ENCODE measurements at places on chromosomes 5 and 9.

GRCh38 chr9:128218518-128219389 is 15.6 kb downstream of the DNM1 start:
- peak; percentile 87 for DNase-seq

- no peak for DNase-seq
Observed at GRCh38 chr9:87245271-87245670, 252.4 kb upstream of the DAPK1 start.

DNA sequence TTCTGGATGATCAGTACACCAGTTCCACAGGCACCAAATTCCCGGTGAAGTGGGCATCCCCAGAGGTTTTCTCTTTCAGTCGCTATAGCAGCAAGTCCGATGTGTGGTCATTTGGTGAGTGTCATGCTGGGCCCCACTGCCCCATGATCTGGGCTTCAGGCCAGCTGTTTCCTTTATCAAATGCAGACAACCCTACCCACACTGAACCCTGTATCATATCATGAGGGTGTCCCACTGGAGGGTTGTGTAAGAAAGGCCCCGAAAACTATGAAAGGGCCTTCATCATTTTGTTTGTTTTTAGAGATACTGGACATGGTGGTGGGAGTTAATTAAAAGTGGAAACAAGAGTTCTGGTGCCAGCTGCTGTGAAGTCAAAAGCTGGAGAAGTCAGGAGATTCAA is 20.0 kb upstream of the CYFIP2 start:
- DNase-seq, result no peak

- no peak for DNase-seq
Observed at GRCh38 chr9:128293091-128293490, 17.0 kb downstream of the SWI5 start.

DNA sequence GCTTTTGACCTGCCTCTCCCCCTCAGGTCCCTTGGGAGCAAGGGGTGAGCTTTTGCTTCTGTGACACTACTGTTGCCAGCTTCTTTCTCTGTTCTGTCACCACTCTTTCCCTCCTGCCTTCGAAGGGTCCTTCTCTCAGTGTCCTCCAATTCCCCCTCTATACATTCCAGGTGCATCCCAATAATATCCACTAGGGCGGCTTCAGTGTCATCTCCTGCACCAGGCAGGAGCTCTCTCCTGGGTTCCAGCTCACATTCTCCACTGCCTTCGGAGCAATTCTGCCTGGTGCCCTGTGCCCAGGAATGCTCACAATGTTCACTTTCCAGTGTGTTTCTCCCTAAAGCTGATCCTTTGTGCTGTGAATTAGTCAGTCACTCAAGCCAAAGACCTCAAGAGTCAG is 83.9 kb upstream of the CXCL14 start:
- DNase-seq, result no peak

GRCh38 chr5:143147902-143148301 is 255.6 kb downstream of the NR3C1 start:
- no peak for DNase-seq

GRCh38 chr9:114050226-114050568 is 27.9 kb downstream of the AMBP start:
- no peak for DNase-seq

GRCh38 chr9:128310461-128310860 is 11.8 kb downstream of the TRUB2 start:
- DNase-seq, result no peak

GRCh38 chr5:127070243-127070642 is 3.1 kb downstream of the C5orf63 start:
- DNase-seq, result no peak

DNA sequence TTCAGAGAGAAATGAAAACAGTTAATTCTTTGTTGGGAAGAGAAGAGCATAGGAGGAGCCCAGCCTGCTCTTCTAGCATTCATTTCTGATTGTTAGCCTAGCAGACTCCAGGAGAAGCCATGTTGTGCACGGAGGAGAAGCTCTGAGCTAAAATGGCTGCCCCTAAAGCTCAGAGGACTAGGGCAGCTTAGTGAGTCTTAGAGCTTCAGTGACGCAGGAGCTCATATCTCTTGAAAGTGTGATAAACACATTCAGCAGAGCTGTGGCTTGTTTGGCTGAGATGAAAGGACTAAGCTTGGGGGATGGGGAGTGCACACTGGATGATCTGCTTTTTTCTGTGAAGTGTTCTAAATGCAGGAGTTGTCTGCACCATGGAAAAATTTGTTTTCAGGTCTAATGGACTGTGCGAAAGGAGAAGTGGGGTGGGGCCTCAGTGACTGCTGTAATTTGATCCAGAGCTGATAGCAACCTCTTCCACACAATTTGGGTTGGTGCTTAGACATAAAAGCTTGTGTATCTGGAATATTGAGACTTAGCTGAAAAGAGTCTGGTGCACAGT is 58.5 kb downstream of the ZNF462 start:
- peak; percentile 19 for DNase-seq

DNA sequence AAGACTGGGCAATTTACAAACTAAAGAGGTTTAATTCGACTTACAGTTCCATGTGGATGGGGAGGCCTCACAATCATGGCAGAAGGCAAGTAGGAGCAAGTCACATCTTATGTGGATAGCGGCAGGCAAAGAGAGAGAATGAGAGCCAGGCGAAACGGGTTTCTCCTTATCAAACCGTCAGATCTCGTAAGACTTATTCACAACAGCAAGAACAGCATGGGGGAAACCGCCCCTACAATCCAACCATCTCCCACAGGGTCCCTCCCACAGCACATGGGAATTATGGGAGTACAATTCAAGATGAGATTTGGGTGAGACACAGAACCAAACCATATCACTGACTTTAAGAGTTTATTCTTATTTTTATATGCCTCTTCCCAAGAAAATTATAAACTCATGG is 60.3 kb downstream of the RFK start:
- DNase-seq, result no peak

DNA sequence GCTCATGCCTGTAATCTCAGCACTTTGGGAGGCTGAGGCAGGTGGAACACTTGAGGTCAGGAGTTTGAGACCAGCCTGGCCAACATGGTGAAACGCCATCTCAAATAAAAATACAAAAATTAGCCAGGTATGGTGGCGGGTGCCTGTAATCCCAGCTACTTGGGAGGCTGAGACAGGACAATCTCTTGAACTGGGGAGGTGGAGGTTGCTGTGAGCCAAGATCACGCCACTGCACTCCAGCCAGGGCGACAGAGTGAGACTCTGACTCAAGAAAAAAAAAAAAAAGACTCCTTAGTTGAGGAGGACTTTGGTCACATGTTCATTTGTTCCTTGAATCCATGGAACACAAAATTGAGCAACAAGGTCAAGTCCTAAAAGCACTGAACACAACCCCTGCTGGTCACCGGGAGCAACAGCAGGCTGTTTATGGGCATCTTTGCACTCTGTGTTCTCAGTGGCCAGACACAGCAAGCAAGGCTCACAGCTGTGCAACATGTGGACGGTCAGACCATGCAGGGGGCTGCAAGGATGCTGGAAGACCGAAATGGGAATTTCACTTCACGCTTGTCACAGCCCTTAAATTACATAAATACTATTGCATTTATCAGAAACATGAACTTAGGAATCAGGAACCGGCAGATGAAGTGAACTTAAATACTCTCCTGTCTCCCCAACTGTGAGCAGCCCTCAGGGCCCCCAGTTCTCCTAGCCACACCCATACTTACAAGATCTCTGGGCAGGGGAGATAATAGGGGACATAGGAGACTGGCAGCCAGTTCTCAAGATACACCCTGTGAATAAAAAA is 2.8 kb downstream of the GBGT1 start:
- peak; percentile 89 for DNase-seq

DNA sequence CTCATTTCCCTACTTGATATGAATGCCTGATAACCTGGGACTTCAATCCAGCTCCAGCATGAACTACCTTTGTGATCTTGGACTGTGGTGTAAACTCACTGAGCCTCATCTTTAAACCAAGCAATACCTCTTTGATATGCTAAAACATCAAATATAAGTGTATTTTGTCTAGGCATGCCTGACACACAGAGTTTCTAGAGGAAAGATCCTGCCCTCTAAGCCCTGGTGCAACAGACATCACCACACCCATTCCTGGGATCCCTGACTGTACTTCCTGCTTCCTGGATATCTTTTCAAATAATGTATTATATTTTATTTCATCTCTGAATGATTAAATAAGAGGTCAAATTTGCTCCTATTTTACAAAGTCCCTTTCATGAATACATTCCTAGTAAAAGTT is 55.8 kb downstream of the ANXA2R start:
- no peak for DNase-seq

GRCh38 chr5:540071-540905 is 16.0 kb upstream of the SLC9A3 start:
- no peak for DNase-seq

GRCh38 chr9:137611623-137612609 is 6.4 kb downstream of the ARRDC1 start:
- DNase-seq, result no peak

GRCh38 chr5:40499007-40499406 is 180.7 kb upstream of the PTGER4 start:
- no peak for DNase-seq

GRCh38 chr9:26311463-26311995 is 581.1 kb downstream of the CAAP1 start:
- DNase-seq, result no peak

DNA sequence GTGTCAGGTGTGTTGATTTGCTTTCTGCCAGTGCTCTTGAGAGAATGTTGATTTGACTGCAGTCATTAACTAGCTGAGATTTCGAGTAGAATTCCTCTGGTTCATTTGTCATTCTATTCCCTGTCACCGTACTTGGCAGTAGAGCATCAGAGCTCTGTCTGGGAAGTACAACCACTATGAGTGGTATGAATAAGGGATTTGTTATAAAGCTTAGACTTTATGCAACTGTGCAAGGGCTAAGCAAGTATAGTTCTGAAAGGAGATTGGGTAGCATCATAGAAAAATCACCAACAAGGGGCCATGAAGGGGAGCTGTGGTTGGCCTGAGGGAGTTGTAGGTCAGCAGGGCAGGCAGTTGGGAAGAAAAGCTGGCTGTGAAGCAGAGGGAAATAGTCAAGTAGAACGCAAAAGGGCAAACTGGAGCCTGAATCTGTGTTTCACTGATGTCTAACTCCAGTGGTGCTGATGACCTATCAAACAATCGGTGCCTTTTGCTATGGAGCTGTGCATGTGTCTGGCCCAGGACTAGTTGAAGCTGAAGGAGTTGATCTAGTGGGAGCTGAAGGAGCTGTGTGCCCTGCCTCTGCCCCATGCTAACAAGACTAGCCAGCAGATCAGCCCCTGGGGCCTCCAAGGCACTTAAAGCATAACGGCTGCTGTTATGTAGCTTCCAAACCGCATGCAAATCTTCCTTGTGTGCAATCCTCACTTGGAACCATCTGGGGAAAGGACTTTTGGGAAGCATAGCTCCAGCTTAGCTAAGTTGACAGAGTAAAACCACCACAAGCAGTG is 110.0 kb downstream of the SLC28A3 start:
- DNase-seq, result no peak

- DNase-seq, result no peak
Observed at GRCh38 chr9:69798744-69799143, 21.9 kb upstream of the CFAP95 start.

DNA sequence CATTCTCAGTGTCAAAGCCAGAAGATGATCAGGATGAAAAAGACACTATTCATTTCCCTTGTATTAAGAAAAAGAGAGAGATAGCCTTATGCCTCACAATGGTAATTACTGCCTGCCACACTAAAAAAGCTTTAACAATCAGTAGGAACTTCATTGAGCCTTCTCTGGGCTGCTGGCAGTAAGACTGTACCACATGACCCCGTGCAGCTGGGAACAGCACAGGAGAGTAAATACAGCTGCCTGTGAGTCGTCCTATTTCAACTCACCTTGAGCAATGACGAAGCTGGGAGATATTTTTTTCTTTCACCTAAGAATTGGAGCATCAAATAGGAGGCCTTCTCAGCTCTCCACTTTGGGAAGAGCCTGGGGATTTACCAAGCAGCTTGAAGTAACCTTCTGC is 316.3 kb downstream of the GABRB2 start:
- no peak for DNase-seq

DNA sequence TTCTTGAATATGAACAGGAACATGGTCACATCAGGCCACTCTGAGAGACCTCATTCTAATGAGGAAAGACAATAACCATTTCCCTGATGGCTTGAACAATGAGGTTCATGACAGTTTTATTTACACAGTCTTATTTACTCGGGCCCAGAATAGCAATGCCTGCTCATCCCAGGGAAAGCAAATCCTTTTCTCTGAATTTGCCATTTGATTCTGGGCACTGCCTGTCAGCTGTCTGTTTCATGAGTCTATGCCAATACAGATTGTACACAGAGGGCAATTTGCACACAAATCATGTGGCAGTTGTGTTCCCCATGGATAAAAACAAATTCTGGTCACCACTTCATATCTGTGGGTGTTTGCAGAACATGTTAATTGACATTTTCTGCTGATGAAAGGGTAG is 492.5 kb downstream of the ACTL7B start:
- DNase-seq, result no peak

DNA sequence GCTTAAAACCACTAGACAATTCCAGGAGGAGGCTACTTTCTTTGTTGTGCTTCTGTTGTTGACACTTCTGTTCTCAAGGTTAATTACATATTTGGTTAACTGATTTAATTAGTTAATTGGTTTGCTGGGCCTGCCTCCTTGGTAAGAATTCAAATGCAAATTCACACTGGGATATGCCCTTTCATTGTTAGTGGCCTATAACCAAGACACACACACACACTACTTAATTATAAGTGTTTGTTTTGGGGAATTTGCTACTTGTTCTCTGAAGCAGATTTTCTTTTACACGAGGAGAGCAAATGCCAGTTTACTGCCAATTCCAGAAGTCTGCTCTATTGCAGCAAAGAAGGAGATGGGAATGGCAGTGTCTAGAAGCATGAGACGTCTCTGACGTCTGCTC is 101.6 kb upstream of the BASP1 start:
- no peak for DNase-seq

GRCh38 chr9:4164356-4164755 is 135.5 kb downstream of the GLIS3 start:
- no peak for DNase-seq

DNA sequence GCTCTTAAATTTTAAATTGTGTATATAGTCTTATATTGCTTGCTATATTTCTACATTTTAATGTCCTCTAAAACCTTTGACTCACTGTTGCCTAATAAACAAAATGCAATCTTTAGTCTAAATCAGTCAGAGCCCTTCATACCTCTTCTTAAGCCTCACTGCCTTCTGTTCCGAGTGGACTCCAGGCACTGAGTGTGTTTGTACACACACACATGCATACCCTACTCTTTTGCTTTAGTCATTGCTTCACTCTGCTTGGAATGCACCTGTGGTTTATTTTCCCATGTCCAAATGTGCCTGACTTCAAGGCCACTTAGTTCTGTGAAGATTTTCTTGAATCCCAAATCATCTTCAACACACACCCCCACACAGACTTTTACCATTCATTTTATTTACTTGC is 60.9 kb downstream of the SLC12A2 start:
- no peak for DNase-seq

DNA sequence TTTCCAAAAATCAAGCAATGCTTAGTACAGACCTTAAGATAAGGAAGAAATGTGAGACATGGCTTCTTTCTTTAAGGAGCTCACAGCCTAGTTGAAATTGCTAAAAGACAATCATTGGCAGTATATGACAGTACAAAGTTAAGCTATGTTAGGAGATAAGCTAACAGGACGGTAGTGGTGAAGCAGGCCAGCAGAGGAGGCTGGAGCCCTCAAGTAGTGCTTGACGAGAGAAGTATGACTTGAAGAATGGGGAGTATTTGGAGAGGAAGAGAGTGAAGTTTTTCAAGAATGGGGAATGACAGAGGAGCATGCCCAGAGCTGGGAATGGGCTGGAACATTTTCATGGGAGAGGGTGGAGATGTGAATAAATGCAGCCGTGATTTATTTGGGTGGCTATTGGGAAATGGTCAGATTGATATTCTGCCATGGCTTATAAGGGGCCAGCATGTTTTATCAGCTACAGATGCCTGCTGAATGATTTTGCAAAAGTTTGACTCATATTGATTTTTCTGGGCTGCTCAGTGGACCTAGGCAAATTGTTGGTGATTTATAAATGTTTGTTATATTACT is 43.7 kb downstream of the LURAP1L start:
- DNase-seq, result no peak
